ENCODE measurements at places on chromosomes 2 and 18.
A peak's percentile ranks its signal among the peaks of the same experiment; 100 is the strongest.

DNA sequence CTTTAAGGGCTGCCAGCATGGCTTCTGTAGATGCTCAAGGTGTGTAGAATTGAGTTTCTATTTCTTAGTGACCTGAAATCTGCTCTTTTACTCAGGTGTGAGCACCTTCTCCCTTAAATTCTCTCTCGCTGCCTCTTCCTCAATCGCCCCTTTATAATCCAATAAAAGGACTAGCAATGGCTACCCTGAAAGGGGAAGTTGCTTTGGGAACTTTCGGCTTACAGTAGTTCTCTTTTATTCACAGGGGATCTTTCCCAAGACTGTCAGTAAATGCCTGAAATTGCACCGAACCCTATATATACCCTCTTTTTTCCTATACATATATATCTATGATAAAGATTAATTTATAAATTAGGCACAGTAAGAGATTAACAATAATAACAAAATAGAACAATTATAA lies 121.8 kb downstream of the ACTR3 start:
- DNase-seq, result no peak

GRCh38 chr18:3402982-3403451 lies 47.0 kb upstream of the TGIF1 start:
- peak; percentile 88 for DNase-seq

GRCh38 chr2:233055362-233055761 lies 4.8 kb upstream of the INPP5D start:
- no peak for DNase-seq

DNA sequence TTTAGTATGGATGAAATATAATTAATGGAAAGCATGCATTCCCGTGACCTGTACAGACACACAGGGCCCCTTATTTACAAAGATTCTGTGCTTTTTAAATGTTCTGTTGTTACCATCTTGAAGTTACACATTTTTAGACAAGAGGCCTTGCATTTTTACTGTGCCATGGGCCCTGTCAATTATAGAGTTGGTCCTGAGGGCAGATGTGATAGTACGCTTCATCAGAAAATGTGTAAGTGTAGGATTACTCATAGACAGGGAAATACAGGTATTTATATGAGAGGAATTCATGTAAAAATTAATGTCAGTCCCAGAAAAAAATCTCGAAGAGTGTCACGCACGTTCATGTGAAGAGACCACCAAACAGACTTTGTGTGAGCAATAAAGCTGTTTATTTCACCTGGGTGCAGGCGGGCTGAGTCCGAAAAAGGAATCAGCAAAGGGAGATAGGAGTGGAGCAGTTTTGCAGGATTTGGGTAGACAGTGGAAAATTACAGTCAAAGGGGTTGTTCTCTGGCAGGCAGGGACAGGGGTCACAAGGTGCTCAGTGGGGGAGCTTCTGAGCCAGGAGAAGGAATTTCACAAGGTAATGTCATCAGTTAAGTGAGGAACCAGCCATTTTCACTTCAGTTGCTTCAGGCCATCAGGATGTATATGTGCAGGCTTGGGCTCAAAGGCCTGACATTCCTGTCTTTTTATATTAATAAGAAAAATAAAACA lies 12.2 kb upstream of the ALPK2 start:
- no peak for DNase-seq

DNA sequence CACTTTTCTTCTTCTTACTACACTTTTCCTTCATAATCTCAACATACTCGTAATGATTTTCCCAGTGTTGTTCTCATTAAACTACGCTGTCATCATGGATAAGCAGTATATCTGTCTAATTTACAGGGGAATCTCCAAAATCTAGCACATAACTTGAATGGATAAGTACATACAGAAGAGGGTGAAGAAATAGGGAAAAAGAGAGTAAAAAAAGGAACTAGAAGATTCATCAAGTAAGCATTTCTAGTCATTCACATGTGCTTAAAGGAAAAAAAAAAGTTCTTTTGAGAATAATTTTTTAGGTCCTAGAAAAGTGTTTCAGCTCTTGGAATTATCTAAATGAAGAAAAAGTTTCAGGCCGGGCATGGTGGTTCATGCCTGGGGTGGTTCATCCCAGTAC lies 51.6 kb downstream of the SRBD1 start:
- DNase-seq, result no peak

- no peak for DNase-seq
Measured at GRCh38 chr2:30639836-30640235, 167.4 kb downstream of the CAPN13 start.

Measured in SJCRH30 (cell line).